ENCODE measurements at places on chromosomes 12 and 14. TPM values are rescaled to one million over a fixed set of nuclear protein-coding genes. Genes with fewer than 3 reads are reported as not detected.

KCNH3 gene
- polyA plus RNA-seq, result not detected

TMTC2 gene
- polyA plus RNA-seq, result 24.6 TPM

ACOT4 gene
- 0.27 TPM for polyA plus RNA-seq

BICDL1 gene
- 3.4 TPM for polyA plus RNA-seq

C1S gene
- polyA plus RNA-seq, result 87.2 TPM

IL22 gene
- polyA plus RNA-seq, result not detected

HCAR3 gene
- polyA plus RNA-seq, result 0.82 TPM

RFX4 gene
- 0.25 TPM for polyA plus RNA-seq

KLRK1 gene
- not detected for polyA plus RNA-seq

Data from muscle of arm (tissue), 14 donors.